ENCODE measurements at places on chromosomes 2 and 18. TPM values are rescaled to one million over a fixed set of nuclear protein-coding genes. Genes with fewer than 3 reads are reported as not detected.

The SLC9A2 gene
- not detected for polyA plus RNA-seq

The PTPRN gene
- 22.0 TPM for polyA plus RNA-seq

The CENPA gene
- 14.9 TPM for polyA plus RNA-seq

DNA sequence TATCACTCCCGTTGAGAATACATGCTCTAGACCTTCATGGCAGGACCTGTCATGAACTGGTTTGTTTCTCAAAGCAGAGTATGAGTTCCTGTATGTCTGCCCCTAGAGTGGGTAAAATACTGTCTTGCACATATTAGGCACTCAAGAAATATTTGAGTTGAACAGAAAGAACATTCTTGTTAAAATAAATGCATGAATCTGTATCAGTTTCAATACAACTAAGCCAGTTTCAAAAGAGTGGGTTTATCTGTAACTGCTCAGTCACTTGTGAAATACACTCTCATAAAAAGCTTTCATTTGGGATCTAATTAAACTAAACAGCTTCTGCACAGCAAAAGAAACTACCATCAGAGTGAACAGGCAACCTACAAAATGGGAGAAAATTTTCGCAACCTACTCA lies 69.2 kb downstream of the RFTN2 start:
- H3K4me1 ChIP-seq: no peaks in the 10 kb centered on the region
- no peaks in the 10 kb centered on the region for H3K36me3 ChIP-seq
- H3K4me3 ChIP-seq: no peak overlapping the region
- DNase-seq: no peak
- H3K27ac ChIP-seq: no peak overlapping the region

GRCh38 chr18:7576685-7577084 lies 9.6 kb downstream of the PTPRM start:
- peak; percentile 71 for DNase-seq
- H3K27me3 ChIP-seq: no peaks in the 10 kb centered on the region
- H3K4me1 ChIP-seq: peaks cover 29% of the 10 kb centered on the region
- peak overlapping the region; percentile 72 for H3K27ac ChIP-seq
